DMS153 (cell line): ENCODE measurements at places on chromosomes 6 and 20.

- DNase-seq, result no peak
Observed at GRCh38 chr6:121522771-121523386, 87.4 kb downstream of the GJA1 start.

DNA sequence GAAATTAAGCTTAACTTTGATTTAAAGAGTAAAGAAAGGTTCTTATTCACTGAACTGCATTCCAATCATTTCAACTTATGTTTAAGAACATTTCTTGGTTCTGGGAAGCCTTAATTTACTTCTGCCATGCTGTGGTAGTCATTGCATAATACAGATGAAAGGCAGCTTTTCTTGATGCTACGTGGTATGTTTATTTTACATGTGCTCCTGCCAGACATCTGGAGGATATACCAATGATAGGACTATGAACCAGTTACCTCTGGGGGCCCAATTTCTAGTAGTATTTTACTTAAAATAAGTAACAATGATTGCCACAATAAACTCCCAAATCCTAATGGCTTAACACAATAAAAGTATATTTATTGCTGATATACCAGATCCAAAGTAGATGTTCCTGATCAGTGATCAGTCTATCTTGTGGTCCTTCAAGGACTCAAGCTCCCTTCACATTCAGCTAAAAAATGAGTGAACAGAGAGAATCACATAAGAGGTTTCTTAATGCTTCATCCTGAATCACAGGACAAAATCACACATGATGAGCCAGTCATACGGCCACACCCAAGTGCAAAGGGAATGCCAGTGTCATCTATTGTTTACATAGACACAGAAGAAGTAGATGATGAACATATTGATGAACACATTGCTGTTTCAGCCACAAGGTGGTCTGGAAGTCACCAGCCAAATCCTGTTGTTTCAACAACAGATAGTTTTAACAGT is 56.5 kb upstream of the CCN2 start:
- DNase-seq, result no peak

- peak; percentile 62 for DNase-seq
Observed at GRCh38 chr6:34074064-34074742, 71.7 kb downstream of the GRM4 start.

DNA sequence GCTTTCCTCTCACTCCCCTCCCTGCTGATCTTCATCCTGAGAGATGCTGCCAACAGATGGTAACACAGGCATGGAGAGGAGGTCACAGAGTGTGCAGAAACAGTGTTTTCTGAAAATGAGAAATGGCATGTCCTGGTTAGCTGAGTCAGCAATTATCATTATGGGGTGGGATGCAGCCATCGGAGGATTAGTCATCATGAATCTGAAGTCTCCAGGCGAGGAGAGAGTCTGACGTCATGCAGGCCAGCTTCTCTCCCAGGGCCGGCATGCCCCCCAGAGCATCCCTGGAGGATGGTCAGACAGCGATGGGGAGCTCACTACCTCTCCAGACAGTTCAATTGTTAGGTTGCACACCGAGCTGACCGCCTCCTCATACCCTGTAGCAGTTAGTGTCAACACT is 4.7 kb upstream of the GTSF1L start:
- no peak for DNase-seq

DNA sequence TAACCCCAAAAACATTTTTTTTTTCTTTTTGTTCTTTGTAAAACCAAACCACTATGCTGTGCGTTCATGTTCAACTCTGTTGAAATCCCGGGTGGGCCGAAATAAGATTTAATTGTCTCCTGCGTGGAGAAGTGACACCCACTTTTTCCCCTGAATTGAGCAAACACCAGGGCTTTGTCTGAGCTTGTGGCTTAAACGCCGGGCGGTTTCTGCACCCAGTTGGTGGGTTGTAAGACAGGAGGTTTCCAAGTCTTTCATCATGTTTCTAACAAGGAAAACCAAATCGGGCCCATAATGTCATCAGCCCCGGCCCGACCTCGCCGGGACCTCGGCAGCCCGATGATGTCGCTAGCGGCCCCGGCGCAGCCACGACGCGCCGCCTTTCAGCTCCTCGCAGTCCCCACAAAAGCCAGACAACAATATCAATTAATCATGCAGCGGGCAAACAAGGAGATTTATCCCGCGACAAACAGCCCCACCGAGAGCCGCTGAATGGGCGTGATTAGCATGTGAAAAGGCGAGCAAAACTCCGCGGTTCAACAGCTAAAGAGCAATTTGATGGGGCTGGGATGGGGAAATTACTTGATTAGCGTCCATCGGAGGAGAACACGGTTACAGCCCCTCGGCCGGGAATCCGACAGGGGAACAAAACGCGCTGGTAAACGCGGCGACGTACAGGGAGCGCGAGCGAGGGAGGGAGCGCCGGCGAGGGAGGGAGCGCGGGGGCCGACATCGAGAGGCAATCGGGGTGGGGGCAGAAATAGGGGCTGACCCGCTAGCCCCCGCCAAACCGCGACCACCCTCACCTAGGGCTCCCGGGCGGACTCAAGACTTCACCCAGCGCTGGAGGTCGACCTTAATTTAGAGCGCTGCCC is 5.3 kb downstream of the LINC00237 start:
- DNase-seq, result peak; percentile 39

DNA sequence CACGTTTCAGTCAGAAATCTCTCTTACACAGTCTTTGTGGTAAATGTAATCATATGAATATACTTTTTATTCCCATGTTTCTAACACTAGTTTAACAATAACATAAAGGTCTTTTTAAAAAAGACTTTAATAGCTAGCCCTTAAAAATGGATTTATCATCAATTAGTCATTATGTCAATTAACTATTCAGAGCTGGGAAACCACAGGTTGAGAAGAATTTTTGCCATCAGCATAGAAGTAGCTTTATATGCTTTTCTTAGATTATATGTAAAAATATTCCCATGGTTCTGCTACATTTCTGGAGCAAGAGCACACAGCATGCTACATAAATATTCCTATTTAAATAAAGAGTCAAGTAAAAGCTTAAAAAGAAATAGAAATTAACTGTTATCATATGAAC is 35.5 kb downstream of the ASCC3 start:
- DNase-seq, result no peak

DNA sequence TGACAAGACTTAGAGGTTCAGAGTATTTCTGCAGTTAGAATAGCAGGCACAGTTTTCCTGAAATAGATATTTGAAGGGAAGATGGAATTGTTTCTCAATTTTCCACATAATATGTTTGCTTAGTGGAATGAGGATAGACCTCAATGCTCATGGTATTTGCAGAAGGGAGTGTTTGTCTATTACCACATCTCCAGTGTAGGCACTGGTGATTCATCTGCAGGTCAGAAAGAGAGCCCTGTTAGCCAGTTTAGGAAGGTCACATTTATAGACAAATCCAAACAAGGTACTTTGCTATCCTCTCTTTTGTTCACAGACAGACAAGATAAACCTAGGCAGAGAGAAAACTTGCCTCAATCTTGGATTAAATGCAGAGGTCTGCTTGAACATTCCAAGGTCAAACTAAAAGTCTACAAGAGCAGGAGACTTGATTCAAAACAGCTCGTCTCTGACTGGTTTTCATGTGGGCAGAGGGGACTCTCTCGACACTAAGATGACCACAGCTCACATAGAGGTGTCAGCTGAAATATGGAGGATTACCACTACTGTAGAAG is 22.8 kb downstream of the ISM1 start:
- DNase-seq, result no peak

GRCh38 chr20:30511322-30512030 is 746.0 kb upstream of the DEFB115 start:
- no peak for DNase-seq

- no peak for DNase-seq
Observed at GRCh38 chr6:232982-233640, 59.2 kb upstream of the DUSP22 start.

GRCh38 chr20:63759377-63759901 is 19.9 kb downstream of the SLC2A4RG start:
- DNase-seq, result no peak

DNA sequence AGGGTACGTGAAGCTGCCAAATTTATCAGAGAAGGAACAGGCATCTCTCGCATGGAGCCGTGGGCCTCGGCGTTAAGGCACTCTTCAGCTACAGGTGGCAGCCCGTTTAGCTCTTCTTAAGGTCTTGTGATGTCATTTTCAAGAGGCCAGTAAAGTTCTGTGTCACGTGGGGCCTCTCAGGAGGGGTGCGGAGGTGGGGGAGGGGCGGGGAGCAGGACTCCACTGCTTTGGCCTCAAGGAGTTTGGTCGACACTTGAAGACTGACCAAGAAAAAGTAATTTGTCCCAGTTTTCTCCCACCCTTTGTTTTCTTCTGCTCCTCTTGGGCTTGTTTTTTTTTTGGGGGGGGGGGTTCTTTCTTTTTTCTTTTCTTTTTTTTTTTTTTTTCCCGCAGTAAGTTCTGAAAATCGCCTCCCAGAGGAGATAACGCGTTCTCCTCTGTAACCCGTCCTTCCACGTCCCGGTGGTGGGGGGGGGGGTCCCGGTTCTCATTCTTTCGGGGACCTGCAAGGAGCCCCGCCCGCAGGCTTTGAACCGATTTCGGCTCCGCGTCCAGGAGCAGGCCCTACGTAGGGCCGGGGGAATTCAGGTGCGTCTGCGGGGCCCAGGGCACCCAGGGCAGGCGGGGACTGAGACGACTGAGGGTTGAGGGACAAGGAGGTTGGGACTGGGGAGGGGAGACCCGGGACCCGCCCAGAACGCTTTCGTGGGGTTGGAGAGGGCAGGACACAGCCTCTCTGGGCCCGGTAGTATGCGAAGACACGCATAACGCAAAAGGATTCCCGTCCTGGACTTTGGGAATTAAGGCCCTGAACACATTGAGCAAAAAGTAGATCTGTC is 26.0 kb downstream of the GPX6 start:
- DNase-seq, result no peak

DNA sequence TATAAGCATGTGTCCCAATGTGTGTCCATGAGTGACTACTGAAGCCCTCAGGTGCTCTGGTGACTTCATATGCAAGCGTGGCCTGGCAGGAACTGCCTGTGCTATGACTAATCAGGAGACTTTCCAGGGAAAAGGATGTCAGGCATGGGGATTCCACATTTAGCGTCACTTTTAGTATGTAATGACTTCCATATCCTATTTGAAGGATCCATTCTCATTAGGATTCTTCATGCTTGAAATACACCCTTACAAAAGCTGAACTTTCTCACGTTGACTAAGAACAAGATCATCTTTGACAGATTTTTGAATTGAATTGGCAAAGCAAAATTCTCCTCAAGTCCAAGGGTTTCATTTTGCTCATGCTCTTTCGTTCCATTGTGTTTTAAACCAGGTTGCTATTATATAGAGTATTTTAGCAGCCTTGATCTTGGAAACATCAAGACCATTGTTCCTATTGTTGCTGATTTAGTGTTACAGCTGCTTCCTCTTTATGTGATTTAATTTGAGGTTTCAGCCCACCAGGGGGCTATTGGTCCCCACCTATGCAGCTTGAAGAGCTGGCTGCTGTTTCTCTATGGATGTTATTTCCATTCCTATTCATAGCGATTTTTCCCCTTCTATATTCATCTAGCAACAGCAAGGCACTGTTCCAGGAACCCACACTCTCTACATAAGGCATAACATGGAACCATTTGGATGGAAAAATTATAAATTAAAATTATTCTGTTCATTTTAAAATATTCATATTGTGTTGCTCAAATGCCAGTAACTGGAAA is 418.6 kb downstream of the CDKAL1 start:
- peak; percentile 79 for DNase-seq

DNA sequence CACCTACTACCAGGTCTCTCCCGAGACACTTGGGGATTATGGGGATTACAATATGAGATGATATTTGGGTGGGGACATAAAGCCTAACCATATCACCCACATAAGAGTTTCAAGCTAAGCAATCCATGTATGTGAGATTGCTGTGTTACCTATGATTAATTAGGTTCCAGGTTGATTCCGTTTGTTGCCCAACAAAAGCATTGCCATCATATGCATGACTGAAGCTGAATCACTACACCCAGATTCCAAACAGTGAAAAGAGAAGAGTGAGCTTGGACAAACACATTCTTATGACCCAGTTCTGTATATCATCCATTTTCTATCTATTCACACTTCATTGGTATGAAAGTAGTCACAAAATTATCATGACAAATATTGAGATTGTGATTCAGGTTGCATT is 952.5 kb upstream of the MAN1A1 start:
- no peak for DNase-seq

- no peak for DNase-seq
Observed at GRCh38 chr6:340991-341827, 48.9 kb downstream of the DUSP22 start.

DNA sequence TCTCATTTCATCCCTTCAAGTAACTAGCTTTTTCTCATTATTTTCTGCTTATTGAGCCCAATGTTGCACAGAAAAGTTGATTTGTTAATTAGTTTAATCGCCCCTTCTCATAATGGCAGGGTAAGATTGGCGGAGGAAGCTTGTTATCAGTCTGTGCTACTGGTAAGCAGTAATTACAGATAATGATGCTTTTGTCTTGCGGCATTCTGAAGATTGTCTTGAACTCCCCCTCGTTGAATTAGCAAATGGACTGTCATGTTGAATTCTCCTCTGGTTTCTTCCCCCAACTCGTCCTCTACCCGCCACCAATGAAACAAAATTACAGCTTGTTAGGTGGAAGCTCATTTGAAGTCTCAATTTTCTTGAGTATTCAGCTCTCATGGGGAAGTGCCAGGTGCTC is 39.4 kb downstream of the PRDM13 start:
- no peak for DNase-seq

- DNase-seq, result no peak
Observed at GRCh38 chr6:41784581-41785171, 2.8 kb upstream of the TOMM6 start.

GRCh38 chr6:33959329-33959651 is 155.5 kb upstream of the MLN start:
- DNase-seq, result no peak
